ENCODE measurements at places on chromosomes 7 and 10.

DNA sequence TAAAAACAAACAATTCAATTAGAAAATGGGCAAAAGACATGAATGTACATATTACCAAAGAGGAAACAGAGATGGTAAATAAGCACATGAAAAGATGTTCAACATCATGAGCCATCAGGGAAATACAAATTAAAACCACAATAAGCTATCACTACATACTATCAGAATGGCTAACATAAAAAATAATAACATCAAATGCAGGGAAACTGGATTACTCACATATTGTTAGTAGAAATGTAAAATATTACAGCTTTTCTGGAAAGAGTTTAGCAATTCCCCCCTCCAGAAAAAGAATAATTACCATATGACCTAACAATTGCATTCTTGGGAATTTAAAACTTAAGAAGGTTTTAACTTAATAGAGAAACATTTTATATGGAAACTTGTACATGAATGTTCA, 232.9 kb upstream of the MTPN start:
- no peak for DNase-seq

GRCh38 chr7:137846827-137847567, at the start of gene DGKI:
Gene DGKI, minus strand, starts transcription at chr7:137846974.
- no peak for DNase-seq

GRCh38 chr7:100706672-100707311, 871 bp downstream of the POP7 start:
- no peak for DNase-seq

DNA sequence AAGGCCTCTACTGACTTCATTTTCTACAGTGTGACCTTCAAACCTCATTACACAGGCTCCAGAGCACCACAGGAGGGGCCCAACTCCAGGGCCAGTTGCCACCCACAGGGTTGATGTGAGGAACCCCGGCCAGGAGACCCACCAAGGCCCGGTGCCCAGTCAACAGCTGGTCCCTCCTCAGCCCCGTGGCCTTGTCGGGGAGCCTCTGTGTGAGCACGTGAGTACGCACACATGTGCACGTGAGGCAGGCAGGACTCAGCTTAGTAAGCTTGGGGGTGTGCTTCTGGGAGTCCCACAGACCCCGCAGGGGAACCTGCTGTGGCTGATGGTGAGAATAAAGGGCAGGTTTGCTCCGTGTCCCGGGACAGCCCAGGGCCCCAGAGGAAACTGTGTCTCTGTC, 104.5 kb downstream of the VIPR2 start:
- DNase-seq: no peak

- DNase-seq: no peak
Measured at GRCh38 chr7:155230169-155230593, 67.5 kb upstream of the INSIG1 start.

DNA sequence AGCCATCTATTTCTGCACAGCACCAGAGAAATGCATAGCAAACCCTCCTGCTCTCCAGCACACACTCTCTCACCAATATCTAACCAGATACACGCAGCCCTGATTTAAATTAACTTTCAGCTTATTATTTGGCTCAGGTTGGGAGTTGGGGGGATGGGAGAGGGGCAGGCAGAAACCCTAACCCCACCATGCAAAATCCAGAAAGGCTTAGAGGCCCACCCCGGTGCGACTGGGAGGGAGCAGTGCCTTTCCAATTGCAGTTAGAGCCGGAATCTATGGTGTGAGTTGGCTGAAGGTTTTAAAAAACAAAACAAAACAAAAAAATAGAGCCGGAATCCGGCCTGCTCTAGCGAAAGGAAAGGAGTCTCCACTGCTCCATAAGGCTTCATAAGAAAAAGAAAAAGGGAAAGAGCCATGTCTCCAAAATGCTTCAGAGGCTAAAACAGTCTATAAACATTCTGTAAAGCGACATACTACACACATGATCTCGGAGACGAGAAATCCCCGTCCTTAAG, 2.9 kb downstream of the IGF2BP3 start:
- DNase-seq: no peak

GRCh38 chr10:110851020-110851612, 20.6 kb upstream of the PDCD4 start:
- DNase-seq: no peak

DNA sequence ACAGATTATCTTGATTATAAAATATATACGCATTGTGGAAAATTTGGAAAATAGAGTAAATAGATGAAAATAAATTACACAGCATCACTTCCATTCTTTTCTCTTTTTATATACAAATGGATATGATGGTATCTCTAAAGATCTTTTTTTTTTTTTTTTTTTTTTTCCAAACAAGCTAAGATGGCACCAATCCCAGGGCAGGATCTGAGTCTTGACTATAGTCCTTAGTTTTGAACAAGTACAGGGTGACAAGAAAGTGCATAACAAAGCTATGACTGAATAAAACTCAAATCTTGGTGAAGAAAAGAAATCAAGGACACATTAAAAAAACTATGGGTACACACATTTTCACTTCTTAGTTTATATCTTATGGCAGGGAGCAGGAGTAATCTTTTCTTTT, 42.6 kb upstream of the FAM133B start:
- no peak for DNase-seq

DNA sequence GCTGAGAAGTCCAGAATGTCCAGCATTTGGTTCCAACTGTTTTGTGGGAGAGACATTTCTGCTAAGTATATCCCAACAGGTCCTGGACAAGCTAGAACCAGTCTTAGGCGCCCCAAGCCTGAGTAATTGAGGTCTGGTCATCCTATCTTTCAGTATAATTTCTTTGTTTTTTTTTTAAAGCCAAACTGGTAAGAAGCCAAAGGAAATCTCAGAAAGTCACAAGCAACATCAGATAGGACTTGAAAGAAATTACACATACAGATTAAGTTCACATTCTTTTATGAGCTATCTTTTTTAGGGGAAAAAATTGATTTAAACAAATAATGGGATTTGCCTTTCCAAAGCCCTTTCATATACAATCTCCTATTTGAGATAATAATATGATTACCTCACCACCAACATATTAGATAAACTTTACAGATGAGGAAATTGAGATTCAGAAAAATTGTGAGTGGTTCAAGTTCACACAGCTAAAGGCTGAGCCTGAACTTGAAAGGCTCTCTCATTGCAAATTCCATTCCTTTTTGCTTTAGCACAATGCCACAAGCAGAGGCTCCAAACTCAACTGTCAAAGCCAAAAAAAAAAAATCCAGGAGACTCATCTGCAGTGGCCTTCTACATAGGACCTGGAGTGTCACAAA, 15.0 kb downstream of the PDLIM1 start:
- no peak for DNase-seq

DNA sequence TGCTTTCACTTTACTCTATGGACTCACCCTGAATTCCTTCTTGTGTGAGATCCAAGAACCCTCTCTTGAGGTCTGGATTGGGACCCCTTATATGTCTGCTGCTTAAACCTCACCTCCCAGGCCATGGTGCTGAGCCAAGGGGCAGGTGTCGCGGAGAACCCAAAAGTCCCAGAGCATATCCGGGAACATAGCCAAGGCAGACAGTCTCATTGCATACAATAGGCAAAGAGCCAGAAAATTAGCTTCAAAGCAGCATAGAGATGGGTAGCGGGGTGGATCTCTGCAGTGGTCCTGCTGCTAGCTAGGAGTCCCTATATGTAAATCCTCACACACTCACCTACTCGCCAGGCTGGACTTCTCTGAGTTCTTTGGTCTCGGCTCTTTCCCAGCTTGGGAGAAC, 5.5 kb downstream of the CCL24 start:
- DNase-seq: no peak

- DNase-seq: peak; percentile 54
Measured at GRCh38 chr10:124354411-124355382, 64.0 kb downstream of the OAT start.

DNA sequence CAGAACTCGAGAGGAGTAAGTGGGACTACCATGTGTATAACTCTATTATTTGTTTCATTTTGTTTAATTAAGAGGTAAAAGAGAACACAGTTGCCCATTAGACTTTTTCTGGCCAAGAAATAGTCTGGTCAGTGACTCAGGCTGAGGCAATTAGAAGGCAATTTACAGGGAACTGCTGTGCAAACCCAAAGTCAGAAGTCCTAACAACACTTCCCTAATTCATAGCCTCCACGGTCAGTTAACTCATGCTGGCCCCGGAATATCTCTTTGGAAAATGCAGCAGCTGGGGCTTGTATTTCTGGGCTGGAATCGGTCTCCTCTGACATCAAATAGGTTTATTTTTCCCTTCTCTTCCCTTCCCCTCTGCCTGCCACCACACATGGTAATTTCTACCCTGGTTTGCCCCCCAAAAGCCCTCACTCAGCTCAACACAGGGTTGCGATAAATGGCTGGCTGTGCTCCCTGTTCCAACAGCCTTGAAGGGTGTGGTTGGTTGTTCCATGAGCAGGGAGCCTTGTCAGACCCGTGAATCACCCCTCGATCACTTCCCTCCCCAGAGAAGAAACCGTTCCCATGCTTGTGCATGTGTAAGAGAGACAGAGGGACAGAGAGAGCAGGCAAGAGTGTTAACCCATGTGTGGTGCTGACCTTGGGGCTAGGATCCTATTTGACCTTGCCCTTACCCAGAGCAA, 5.3 kb downstream of the SH3PXD2A start:
- DNase-seq: no peak

- DNase-seq: no peak
Measured at GRCh38 chr7:3265388-3265787, 35.7 kb upstream of the SDK1 start.

- DNase-seq: no peak
Measured at GRCh38 chr7:154584352-154585252, 418.3 kb downstream of the PAXIP1 start.

- DNase-seq: peak; percentile 26
Measured at GRCh38 chr7:43612599-43613589, 30.0 kb downstream of the STK17A start.

DNA sequence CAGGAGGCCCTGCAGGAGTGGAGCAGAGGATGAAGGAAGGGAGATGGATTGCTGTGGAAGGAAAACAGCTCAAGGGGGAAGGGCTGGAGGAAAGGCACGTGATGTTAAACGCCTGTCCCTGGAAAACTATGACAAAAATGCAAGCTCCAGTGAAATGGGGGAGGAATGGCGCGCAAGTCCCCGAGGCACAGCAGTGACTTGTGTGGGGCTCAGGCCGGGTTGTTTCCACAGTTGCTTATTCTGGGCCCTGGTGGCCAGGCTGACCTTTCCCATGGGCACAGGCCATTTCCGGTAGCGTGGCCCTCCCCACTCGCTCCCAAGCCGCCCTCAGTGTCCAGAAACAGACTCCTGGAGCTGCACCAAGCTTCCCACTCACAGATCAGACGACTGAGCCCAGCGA, 68.1 kb upstream of the PDGFA start:
- no peak for DNase-seq

DNA sequence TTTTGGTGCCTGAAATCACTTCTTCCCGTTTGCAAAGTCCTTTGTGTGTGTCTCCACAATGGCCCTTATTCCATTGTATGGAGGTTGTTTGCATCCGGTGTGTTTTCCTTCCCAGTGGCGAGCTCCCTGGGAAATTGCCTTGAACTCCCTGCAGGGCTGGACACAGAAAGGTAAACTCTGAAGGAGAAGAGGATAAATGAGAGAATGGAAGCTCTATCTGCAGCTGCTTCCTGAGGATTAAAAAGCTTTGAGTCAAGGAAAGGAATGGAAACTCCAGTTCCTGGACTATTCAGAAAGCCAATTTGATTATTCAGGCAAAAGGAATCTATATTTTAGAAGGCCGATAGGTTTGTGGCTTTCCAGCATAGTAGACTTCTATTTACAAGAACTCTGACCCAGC, 4.4 kb upstream of the GRK5 start:
- no peak for DNase-seq

DNA sequence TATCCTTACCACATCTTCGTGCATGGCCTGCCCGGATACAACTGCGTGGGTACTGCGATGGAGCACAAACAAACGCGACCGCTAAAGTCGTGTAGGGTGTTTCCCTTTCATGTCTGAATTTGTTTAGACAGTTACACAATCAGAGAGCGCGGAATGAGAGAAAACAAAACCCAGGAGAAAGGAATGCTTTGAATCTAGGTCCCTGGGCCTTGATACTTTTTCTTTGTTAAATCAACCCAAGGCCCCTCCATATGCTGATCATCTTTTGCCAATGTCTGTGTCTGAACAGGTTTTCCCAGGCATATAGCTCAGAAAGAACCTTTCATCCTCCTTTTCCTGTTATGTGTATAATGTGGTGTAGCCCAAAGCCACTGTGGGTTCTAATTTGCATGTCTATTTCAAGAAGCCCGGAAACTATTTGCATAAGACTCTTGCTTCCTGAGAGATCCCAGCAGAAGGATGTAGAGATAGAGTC, 145.8 kb downstream of the FRMD4A start:
- peak; percentile 66 for DNase-seq

DNA sequence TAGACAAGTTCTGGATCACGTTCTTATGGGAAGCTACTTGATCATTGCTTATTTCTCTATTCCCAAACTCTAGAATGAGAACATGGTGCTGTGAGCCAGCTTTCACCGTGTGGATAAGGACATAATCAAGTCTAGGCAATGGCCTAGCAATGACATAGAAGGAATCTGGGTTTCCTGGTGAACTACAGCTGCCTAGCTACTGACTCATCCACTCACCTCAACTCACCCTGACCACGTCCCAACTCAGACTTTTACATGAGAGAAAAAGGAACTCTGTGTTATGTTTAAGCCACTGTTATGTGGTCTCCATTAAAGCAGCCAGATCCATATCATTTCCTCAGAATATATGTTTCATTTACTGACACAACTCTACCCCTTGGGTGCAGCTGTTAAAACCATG, 18.8 kb upstream of the MET start:
- DNase-seq: no peak

DNA sequence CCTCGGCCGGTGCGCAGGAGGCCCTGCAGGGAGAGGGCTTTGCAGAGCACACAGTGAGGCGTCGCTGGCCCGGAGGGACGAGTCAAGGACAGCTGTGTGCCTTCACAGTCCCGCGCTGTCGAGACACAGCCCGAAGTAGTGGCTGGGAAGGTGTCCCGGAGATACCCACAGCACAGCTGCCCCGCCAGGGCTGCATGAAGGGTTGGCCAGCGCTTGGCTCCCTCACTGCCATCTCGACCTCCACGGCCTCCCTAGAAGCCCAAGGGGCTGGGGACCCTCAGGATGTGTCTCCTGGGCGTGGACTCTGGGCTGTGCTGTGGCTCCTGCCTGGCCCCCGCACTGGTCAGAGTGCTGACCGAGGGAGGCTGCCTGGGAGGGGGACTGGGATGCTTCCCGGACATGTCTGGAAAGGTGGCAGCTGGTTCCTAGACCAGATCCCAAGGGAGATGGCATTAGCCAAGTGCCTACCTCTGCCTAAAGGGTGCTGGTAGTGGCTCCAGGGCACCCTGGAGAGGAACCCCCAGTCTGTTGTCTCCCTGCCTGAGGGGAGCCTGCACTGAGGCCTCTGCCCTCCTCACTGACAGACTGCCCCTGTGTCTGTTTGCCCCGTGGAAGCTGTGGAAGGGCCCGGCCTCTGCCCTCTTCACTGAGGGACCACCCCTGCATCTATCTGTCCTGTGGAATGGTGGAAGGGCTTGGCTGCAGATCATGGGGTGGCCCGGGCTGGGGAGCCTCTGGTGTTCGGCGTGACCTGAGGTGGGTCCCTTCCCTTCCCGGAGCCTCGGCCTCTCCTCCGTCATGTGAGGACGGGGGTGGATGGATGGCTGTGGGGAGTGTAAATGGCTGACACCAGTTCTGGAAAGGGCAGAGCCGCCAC, 5.8 kb downstream of the ELFN1 start:
- no peak for DNase-seq

- DNase-seq: peak; percentile 70
Measured at GRCh38 chr10:70405037-70405824, 1.3 kb downstream of the EIF4EBP2 start.

Measured in GM20000 (cell line).